NCI-H1930 (cell line): ENCODE measurements at places on chromosomes 1 and 21.

GRCh38 chr1:39394598-39394997 is 96.8 kb upstream of the BMP8A start:
- DNase-seq: no peak

GRCh38 chr1:97412166-97412565 is 508.7 kb downstream of the DPYD start:
- no peak for DNase-seq

DNA sequence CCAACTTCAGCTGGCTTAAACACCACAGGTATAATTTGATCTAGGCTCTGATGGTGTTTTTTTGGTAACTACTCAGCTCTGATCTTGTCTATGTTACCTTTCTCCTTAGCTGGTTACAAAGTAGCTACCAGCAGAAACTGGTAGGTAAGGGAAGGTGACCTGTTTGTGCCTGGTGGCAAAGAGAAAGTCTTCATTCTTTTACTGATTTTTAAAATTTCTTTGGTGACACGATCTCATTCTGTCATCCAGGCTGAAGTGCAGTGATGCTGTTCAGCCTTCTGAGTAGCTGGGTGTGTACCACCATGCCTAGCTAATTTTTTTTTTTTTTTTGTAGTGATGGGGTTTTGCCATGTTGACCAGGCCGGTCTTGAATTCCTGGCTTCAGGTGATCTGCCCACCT is 62.4 kb downstream of the RABGAP1L start:
- no peak for DNase-seq

- DNase-seq: no peak
These were observed 26.9 kb upstream of the EPB41 start for GRCh38 chr1:28887419-28887834.

GRCh38 chr1:7043191-7043549 is 257.9 kb downstream of the CAMTA1 start:
- no peak for DNase-seq

GRCh38 chr1:216805953-216806352 is 82.7 kb upstream of the ESRRG start:
- DNase-seq: no peak

DNA sequence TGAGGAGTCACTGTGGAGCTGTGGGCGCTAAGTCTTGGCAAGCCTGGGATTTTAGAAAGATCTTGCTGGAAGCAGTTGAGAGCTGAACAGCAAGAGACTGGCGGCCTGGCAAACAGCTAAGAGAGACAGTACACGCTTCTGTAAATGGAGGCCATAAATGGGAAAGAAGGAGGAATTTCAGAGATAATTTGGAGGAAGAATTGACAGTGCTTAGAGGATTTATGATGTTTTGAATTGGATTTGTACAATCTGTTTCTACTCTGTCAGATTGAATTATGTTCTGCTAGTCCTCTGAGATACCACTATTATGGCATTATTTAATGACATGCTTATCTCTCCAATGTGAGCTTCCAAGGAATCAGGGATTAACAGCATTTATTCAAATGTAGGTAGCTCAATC is 50.1 kb downstream of the ABCA4 start:
- DNase-seq: no peak

GRCh38 chr1:39152923-39153322 is 51.6 kb upstream of the MACF1 start:
- no peak for DNase-seq

DNA sequence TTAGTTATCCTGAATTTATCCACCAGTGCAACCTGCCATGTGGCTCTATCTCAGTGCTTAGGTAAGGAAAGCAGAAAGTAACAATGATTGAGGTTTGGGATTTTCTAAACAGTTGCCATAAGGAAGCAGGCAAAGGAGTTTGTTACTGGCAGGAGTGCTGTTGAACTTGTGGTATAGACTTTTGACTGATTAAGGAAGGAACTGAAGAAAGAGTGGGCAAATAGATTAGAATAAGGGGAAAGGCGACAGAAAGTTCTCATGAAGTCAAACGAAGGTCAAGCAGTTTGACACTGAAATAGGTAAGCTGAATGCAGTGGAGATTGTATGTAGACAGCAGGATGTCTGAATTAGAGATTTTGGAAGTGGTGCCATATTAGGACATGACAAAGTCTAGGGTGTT is 24.2 kb upstream of the CR2 start:
- DNase-seq: no peak

- DNase-seq: no peak
These were observed 93.1 kb downstream of the RIPK4 start for GRCh38 chr21:41673596-41674335.

- no peak for DNase-seq
These were observed 222.3 kb downstream of the RHOU start for GRCh38 chr1:228957535-228957934.

GRCh38 chr1:8649875-8650274 is 167.6 kb downstream of the RERE start:
- DNase-seq: no peak
